Uterus (tissue), 4 donors: ENCODE measurements at places on chromosomes 4 and X. TPM values are rescaled to one million over a fixed set of nuclear protein-coding genes. Genes with fewer than 3 reads are reported as not detected.

The TIGD4 gene
- 2.6 TPM for total RNA-seq

The TRIM75 gene
- not detected for total RNA-seq

The GRID2 gene
- total RNA-seq = not detected

The MAGEA8 gene
- not detected for total RNA-seq

The S100P gene
- total RNA-seq = not detected

The DCAF8L2 gene
- total RNA-seq = not detected

The RHOXF2 gene
- total RNA-seq = not detected

The SHOX gene
- total RNA-seq = not detected

The SLC6A14 gene
- total RNA-seq = not detected

The AFP gene
- not detected for total RNA-seq

The NPNT gene
- total RNA-seq = 69.9 TPM

The HTT-AS gene
- total RNA-seq = not detected

The CFAP299 gene
- total RNA-seq = not detected

The ZCCHC12 gene
- total RNA-seq = 37.9 TPM

The TMEM47 gene
- total RNA-seq = 75.0 TPM

The RBMXL3 gene
- not detected for total RNA-seq
